ENCODE measurements at places on chromosomes 2 and 18.

DNA sequence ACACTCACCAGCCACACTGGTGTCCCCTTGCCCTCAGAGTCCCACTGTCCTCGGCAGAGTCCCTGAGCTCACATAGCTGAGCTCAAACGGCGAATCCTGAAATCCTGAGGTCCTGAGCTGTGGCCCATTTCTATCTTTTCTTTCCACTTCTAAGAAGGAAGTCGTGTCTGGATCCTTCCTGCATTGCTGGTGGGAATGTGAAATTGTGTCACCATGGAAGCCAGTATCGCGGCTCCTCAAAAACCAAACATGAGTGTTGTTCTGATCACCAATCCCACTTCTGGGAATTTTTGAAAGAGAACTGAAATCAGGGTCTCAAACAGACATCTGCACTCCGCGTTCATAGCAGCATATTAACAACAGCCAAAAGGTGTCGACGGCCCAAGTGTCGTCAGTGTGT is 244.7 kb downstream of the EIPR1 start:
- no peak for DNase-seq

GRCh38 chr2:3479430-3480320 is 39.7 kb downstream of the ADI1 start:
- DNase-seq: no peak

- DNase-seq: no peak
Measured at GRCh38 chr2:64906853-64907536, 82.2 kb upstream of the SLC1A4 start.

GRCh38 chr2:160224060-160224459 is 24.0 kb upstream of the ITGB6 start:
- DNase-seq: peak; percentile 97

GRCh38 chr2:37792366-37792765 is 120.9 kb upstream of the CDC42EP3 start:
- no peak for DNase-seq

DNA sequence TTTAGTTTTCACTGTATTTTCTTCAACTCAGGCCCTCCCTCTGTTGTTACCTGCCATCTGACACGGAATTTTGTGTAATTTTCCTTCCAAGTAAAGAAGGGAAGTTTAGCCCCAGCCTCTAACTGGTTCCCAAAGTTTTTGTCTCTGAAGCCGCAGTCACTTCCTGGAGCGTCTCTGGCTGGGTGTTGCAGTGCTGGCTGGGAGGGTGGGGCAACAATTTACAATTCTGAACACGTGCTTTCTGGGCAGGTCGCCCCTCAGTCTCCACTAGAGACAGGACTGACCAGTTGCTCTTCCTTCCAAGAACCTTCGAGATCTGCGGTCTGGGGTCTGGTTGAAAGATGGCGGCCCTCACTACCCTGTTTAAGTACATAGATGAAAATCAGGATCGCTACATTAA is 3.5 kb downstream of the CNDP2 start:
- no peak for DNase-seq

- DNase-seq: peak; percentile 32
Measured at GRCh38 chr2:237790353-237790752, 8.2 kb upstream of the RBM44 start.

GRCh38 chr2:149313512-149313972 is 16.8 kb upstream of the LYPD6 start:
- peak; percentile 41 for DNase-seq

- DNase-seq: no peak
Measured at GRCh38 chr18:31876707-31877106, 66.2 kb downstream of the TRAPPC8 start.

DNA sequence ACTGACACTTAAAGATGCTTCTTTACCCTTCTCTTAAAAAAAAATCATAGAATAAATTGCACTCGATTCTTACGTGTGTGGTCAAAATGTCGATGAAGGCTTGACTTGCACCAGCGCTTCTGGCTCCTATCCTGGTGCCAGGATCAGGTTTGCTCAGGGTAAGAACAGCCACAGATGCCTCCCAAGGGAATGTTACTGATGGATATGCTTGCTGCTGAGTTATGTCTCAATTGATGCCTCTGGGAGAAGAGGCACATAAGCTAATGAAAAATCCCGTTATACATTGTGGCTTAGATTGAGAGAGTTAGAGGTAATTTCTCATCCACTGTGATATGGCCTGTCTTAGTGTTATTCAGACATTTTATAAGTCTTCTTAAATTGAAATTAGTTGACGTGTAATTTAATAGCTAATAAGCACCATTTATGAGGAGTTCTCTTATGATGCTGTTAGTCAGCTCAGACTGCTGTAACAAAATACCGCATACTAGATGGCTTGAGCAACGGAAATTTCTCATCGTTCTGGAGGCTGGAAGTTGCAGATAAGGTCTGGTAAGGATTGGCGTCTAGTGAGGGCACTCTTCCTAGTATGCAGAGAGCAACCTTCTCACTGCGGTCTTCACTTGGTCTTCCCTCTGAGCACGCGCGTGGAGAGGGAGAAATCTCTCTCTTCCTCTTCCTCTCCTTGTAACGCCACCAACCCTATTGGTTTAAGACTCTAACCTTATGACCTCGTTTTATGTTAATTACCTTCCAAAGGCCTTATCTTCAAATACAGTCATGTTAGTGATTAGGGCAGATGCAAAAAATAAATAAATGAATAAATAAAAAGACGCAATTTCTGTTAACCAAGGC is 116.6 kb upstream of the NOSTRIN start:
- no peak for DNase-seq

GRCh38 chr2:1743396-1744150 is 742 bp downstream of the PXDN start:
- peak; percentile 66 for DNase-seq

GRCh38 chr2:167555098-167555720 is 666.9 kb downstream of the XIRP2 start:
- no peak for DNase-seq

- no peak for DNase-seq
Measured at GRCh38 chr2:31739161-31739560, 158.4 kb upstream of the SRD5A2 start.

- DNase-seq: no peak
Measured at GRCh38 chr2:151823651-151824050, 4.6 kb downstream of the ARL5A start.

- DNase-seq: no peak
Measured at GRCh38 chr2:128593879-128594650, 275.4 kb upstream of the HS6ST1 start.

GRCh38 chr2:105917226-105917625 is 172.5 kb downstream of the NCK2 start:
- DNase-seq: no peak

- DNase-seq: peak; percentile 72
Measured at GRCh38 chr2:42095923-42096408, 48.1 kb downstream of the PKDCC start.

DNA sequence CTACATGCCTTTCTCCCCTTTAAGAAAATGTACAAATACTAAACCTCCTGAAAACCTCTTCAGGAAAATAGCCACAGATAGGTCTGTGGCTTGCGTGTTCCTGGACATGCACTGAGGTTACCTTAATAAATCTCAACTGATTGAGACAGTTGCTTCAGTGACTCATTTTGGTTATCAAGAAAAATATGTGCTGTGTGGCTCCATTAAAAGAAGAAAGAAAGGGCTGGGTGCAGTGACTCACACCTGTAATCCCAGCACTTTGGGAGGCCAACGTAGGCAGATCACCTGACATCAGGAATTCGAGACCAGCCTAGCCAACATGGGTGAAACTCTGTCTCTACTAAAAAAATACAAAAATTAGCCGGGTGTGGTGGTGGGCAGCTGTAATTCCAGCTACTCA is 27.1 kb downstream of the CREG2 start:
- peak; percentile 44 for DNase-seq

- no peak for DNase-seq
Measured at GRCh38 chr2:196563876-196564275, 75.6 kb upstream of the CCDC150 start.

- DNase-seq: no peak
Measured at GRCh38 chr2:88053934-88054781, 1.4 kb downstream of the KRCC1 start.

DNA sequence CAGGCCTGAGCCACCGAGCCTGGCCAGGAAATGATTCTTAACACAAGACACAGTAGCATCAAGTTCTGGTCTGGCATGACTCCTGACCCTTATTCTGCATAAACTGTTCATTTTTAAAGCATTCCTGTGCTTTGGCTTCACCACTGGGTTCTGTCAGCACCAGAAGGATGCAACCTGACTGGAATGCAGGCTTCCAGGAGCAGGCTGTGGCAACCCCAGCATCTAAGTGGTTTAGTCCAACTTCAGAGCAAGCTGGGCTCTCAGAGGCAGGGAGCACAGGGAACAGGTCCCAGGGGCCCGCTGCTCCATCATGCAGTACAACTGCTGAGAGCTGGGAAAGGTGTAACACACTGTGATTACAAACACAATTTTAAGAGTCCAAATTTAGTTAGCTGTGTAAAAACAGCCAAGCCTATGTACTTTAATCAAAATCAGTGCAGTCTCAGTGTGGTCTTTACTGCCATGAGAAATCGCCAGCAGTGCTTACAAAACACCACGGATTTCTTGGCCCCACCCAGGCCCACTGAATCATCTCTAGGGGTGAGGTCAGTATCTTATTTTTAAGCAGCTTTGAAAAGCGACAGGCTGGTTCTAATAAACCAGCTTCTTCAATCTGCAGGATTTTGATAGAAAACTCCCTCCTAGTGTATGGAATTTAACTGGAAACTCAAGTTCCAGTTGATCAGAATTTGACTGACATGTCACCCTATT is 44.4 kb upstream of the TMEM182 start:
- peak; percentile 50 for DNase-seq

DNA sequence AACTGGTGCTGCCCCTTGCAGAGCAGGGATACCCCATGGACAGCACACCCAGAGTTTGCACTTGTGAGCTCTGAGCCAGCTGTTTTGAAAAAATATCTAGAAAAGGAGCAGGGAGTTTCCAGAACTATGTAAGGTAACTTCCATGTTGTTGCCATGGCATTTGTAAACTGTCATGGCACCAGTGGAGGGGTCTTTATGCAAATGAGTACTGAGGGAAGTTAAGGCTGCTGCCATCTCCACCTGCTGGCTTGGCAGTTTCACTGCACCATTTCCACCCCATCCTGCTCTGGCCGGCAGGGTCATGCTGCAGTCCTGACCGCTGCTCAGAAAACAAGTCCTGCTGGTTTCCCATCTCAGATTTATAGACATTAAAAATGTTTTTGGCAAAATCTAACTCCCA is 52.3 kb upstream of the SNTG2 start:
- DNase-seq: no peak

GRCh38 chr2:59756150-59756549 is 797.3 kb downstream of the BCL11A start:
- DNase-seq: no peak

DNA sequence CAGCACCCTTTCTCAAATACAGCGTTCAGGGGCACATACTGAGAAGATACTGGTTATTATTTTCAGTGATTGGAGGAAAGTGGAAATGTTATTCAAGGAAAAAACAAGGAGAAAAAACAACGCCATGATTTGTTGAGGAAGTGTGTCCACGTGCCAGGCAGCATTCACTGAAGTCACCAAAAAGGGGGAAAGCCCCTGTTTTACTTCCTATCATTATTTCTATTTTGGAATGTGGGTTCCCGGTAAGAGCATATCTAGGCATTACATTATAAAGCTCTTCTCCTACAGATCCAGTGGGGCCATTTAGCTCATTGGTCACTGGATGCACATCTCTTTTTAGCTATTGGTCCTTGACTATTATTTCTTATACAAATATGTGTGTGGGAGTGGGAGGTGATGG is 518.7 kb downstream of the TXNL1 start:
- no peak for DNase-seq

GRCh38 chr2:230706053-230706521 is 6.6 kb upstream of the CAB39 start:
- DNase-seq: no peak

DNA sequence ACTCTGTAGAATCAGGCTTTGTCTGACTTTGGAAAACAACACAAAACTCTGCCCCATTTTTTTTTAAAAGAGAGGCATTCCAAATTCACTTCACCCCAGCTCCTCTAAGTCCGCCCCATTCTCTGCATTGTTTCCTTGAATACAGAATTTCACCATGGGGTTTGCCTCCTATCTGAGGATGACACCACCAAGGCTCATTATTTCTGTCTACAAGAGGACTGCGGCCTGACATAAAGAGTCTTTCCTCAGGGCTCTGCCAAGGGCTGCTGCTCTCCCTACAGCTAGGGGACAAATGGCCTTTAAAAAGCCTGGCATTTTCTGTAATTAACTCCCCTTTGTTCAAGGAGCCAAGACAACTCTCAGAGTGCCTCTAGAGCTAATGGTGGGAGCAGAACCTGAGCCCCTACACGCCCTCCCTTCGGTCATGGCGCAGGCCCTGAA is 4.6 kb downstream of the CHST10 start:
- no peak for DNase-seq

DNA sequence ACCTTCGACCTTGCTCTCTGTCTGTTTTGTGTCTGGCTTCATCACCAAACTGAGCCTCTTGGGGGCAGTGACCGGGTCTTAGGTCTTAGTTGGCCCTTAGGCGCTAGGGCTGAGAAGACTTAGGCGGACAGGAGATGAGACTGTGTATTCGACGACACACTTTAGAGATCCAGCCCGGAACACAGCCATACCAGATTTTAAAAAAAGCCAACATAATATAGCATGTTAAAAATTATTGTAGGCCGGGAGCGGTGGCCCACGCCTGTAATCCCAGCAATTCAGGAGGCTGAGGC is 9.5 kb upstream of the PROC start:
- DNase-seq: no peak

GRCh38 chr2:65343386-65343785 is 89.0 kb downstream of the SPRED2 start:
- peak; percentile 72 for DNase-seq

- no peak for DNase-seq
Measured at GRCh38 chr2:206098471-206098870, 12.5 kb upstream of the INO80D start.

- DNase-seq: no peak
Measured at GRCh38 chr2:222076973-222077690, 221.7 kb downstream of the PAX3 start.

DNA sequence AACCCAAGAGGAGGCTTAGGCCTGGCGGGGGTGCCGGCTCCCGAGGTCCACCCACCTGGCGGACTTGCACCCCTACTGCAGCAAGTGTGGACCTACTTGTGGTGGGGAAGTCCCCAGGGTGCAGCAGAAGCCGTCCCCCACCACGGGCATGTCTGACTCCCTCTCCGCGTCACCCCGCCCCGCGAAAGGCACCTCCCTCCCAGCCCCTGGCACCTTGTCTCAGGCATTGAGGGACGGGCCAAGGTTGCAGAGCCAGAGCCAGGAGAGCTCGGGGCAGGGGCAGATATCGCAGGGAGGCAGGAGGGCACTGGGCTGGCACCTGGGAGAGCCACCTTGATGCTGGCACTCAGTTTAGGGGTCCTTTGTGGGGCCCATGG is 19.0 kb downstream of the CROCC2 start:
- no peak for DNase-seq

All from fibroblast of upper back skin (primary cell).